ENCODE measurements at places on chromosomes 3 and 15.

GRCh38 chr15:22243440-22244130 lies 163.3 kb downstream of the OR4M2 start:
- DNase-seq, result no peak

- no peak for DNase-seq
Observed at GRCh38 chr3:155737844-155738460, 6.9 kb downstream of the PLCH1 start.

GRCh38 chr15:68400066-68400456 lies 31.9 kb downstream of the ITGA11 start:
- DNase-seq, result no peak

GRCh38 chr3:189419038-189419437 lies 212.2 kb upstream of the TP63 start:
- no peak for DNase-seq

DNA sequence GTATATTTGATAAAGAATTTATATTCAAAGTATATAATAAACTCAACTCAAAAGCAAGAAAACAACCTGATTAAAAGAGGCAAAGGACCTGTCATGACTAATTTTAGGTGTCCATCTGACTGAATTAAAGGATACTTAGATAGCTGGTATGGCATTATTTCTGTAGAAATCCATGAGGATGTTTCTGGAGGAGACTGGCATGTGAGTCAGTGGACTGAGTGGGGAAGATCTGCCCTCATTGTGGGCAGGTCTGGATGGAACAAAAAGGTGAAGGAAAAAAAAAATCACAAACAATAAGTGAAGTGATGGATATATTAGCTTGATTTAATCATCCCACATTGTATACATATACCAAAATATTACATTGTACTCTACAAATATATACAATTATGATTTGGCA lies 16.6 kb downstream of the ANKRD28 start:
- no peak for DNase-seq

Data from Daoy (cell line).